ENCODE measurements at places on chromosomes 11 and 22. TPM values are rescaled to one million over a fixed set of nuclear protein-coding genes. Genes with fewer than 3 reads are reported as not detected.

Gene ARAP1
- total RNA-seq, result 96.9 TPM

GRCh38 chr22:36259615-36260300 is 6.8 kb downstream of the APOL1 start:
- DNase-seq, result no peak

- no peak for DNase-seq
These were observed 642 bp downstream of the NAA40 start for GRCh38 chr11:63939397-63939891.

- DNase-seq, result no peak
These were observed 237.2 kb downstream of the LRRC4C start for GRCh38 chr11:41222236-41222635.

DNA sequence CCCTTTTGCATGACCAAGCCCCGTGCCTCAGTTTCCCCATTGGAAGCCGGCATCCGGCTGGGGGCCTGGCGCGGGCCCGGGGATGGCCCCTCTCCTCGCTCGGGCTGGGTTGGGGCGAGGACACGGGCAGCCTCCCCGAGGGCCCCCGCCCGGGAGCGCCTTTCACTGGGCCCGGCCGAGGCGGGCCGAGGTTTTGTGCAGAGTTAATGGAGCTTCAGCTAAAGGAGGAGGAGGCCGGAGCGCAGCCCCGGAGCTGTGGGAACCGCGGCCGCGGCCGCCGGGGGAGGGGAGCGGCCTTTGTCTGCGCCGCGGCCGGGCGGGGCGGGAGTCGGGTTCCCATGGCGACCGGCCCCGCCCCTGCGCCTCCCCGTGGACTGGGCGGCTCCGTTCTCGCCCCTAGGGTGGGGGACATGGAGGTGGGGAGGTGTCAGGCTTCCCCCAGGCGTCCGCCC is 1.4 kb upstream of the MAPK11 start:
- peak; percentile 62 for DNase-seq

GRCh38 chr11:48000432-48000831 is 20.1 kb downstream of the PTPRJ start:
- no peak for DNase-seq

- no peak for DNase-seq
These were observed 32.9 kb downstream of the ARVCF start for GRCh38 chr22:19983741-19984140.

All from uterus (tissue), 4 donors.